T-cell (primary cell): ENCODE measurements at places on chromosomes 13 and 19.

DNA sequence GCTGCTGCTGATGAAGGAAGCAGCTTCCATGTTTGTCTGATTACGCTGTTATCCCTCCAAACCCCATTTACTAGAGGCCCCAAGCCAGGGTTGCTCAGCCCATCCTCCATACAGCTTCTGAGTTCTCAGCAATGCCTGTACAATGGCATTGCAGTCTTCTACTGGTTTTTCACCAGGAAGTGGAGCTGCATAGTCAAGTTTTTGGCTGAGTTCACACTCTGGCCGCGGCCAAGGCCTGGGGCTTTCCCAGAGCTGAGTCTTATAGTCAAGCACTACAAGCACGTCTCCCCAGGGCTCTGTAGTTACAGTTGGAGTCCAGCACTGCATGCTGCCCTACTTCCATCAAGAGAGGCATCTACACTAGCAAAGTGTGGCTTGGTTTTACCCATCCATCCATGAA is 182.5 kb downstream of the POU4F1 start:
- no peak for DNase-seq

DNA sequence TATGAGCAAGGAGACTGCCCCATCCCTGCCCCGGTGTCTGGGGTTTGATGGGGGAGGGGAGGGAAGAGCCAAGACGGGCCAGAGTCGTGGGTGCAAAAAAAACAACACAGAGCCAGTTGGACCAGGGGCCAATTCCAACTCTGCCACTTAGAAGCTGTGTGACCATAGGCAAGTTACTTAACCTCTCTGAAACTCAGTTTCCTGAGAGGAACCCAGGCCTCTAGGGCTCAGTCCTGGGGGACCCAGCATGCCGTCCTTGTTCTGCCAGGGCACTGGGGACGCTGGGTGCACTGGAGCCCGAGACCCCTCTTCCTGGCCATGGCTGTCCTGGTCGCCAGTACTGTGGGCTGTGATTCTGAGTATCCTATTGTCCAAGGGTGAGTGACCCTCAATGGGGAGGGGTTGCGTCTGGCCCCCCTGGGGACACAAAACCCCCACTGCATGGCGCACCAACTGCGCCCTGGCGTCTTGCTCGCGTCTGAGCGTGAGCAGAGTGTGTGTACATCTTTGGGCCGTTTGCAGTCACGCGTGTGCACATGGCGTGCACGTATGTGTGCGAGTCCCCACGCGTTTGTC is 24.6 kb downstream of the CLEC4M start:
- no peak for DNase-seq

GRCh38 chr13:87311165-87311564 is 360.0 kb upstream of the SLITRK5 start:
- no peak for DNase-seq

GRCh38 chr13:49265822-49266221 is 18.1 kb downstream of the CDADC1 start:
- DNase-seq, result no peak

DNA sequence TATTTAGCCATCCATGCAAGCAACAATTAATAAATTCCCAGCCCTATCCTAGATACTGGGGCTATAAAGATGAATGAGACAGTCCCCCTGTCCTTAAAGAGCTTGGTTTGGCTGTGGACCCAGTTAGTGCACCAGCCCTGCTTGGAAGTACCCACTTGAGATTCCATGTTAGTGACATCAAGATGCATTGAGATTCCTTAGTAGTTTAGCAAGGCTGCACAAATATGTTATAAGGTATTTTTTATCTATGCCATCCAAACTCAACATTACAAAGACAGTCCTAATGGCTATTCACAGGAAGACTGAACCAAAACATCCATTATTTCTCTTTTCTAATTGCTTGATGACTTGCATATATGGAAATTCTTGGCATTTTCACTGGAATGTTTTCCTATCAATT is 48.8 kb upstream of the RAP2A start:
- no peak for DNase-seq

DNA sequence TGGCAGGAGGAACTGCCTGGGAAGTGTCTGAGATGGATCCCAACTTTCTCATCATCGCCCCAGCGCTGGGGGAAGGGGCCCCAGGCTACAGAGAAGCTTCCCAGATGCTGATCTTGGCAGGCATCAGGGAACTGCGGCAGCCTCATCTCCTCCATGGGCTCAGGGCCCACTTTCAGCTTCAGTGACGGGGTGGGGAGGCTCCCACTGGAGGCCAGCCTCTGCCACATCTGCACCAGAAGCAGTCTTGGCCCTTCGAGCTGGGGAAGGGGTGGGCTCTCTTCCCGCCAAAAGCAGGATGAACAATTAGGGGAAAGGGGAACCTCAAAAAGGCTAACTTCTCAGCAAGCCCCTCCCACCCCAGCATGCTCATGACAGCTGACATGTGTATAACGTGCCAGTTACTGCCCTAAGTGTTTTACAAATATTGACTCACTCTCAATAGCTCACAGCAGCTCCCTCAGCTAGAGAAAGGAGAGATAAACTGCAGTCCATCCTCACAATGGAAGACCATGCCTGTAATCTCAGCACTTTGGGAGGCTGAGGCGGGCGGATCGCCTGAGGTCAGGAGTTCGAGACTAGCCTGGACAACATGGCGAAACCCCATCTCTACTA is 7.1 kb upstream of the S1PR2 start:
- DNase-seq, result no peak

- no peak for DNase-seq
Observed at GRCh38 chr13:67123165-67123564, 107.0 kb downstream of the PCDH9 start.
